ENCODE measurements at places on chromosomes 2 and 18. TPM values are rescaled to one million over a fixed set of nuclear protein-coding genes. Genes with fewer than 3 reads are reported as not detected.
A peak's percentile ranks its signal among the peaks of the same experiment; 100 is the strongest.

- peak overlapping the region; percentile 98 for H3K27ac ChIP-seq
- H3K4me1 ChIP-seq = peaks cover 62% of the 10 kb centered on the region
- H3K4me3 ChIP-seq = peak overlapping the region; percentile 61
- no peak for DNase-seq
- H3K27me3 ChIP-seq = no peaks in the 10 kb centered on the region
These were observed 76.8 kb downstream of the SH3BP4 start for GRCh38 chr2:235028646-235029045.

- no peak overlapping the region for H3K27ac ChIP-seq
- H3K27me3 ChIP-seq = peaks cover 15% of the 10 kb centered on the region
- no peaks in the 10 kb centered on the region for H3K36me3 ChIP-seq
- no peak overlapping the region for H3K4me3 ChIP-seq
- no peak for DNase-seq
- no peaks in the 10 kb centered on the region for H3K4me1 ChIP-seq
These were observed 254.2 kb downstream of the EN1 start for GRCh38 chr2:118593257-118593656.

Gene MYOM1
- 1.3 TPM for total RNA-seq

Gene CPLX4
- not detected for total RNA-seq

GRCh38 chr18:10685484-10685883, 159.7 kb downstream of the NAPG start:
- H3K36me3 ChIP-seq = no peaks in the 10 kb centered on the region
- H3K27me3 ChIP-seq = peaks cover 83% of the 10 kb centered on the region
- no peak overlapping the region for H3K4me3 ChIP-seq
- DNase-seq = no peak

Gene SPATA3
- not detected for total RNA-seq

DNA sequence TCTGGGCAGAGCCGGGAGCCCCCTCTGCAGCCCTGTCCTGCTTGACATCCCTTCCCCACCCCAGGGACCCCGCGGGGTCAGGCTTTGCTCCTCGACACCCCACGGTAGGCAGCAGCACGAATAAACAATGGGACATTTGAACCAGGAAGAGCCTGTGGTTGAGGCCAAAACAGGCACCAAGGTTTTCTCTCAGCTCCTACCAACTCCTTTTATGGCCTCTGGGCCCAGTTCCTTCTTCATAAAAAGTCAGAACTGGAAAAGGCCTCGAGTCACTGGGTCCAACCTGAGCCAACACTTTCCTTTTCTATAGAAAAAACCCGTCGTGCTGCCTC, 20.6 kb downstream of the TEX44 start:
- peaks cover 54% of the 10 kb centered on the region for H3K4me1 ChIP-seq
- no peaks in the 10 kb centered on the region for H3K36me3 ChIP-seq
- DNase-seq = peak; percentile 50

GRCh38 chr2:206435742-206436141, 7.6 kb upstream of the ADAM23 start:
- H3K4me1 ChIP-seq = no peaks in the 10 kb centered on the region
- H3K36me3 ChIP-seq = no peaks in the 10 kb centered on the region
- no peak for DNase-seq

Gene RESP18
- not detected for total RNA-seq

GRCh38 chr2:159177957-159178356, 108.5 kb downstream of the WDSUB1 start:
- 0 out of 2 replicates have a peak, but pooled peaks cover 4% of the 10 kb centered on the region for H3K36me3 ChIP-seq
- H3K4me1 ChIP-seq = no peaks in the 10 kb centered on the region
- no peaks in the 10 kb centered on the region for H3K27me3 ChIP-seq
- DNase-seq = no peak

- peak overlapping the region; percentile 19 for H3K4me3 ChIP-seq
- no peaks in the 10 kb centered on the region for H3K27me3 ChIP-seq
- DNase-seq = peak; percentile 81
These were observed 118.0 kb downstream of the PLB1 start for GRCh38 chr2:28613633-28614501.

Gene AQP12B
- not detected for total RNA-seq

- no peaks in the 10 kb centered on the region for H3K27me3 ChIP-seq
- H3K4me3 ChIP-seq = no peak overlapping the region
- peak overlapping the region; percentile 95 for H3K27ac ChIP-seq
- DNase-seq = no peak
- H3K36me3 ChIP-seq = no peaks in the 10 kb centered on the region
These were observed 147.9 kb downstream of the GREB1L start for GRCh38 chr18:21389903-21390302.

GRCh38 chr2:145592361-145592760, 1072.4 kb upstream of the ZEB2 start:
- no peak overlapping the region for H3K27ac ChIP-seq
- H3K4me3 ChIP-seq = no peak overlapping the region
- peaks cover 17% of the 10 kb centered on the region for H3K4me1 ChIP-seq
- no peaks in the 10 kb centered on the region for H3K27me3 ChIP-seq
- DNase-seq = no peak
- no peaks in the 10 kb centered on the region for H3K36me3 ChIP-seq

Gene NGEF
- 52.2 TPM for total RNA-seq

- DNase-seq = peak; percentile 98
- no peaks in the 10 kb centered on the region for H3K27me3 ChIP-seq
- no peaks in the 10 kb centered on the region for H3K36me3 ChIP-seq
These were observed 209.9 kb downstream of the TFCP2L1 start for GRCh38 chr2:121075006-121075551.

GRCh38 chr2:47401789-47402554, 984 bp upstream of the MSH2 start:
- peak overlapping the region; percentile 61 for H3K4me3 ChIP-seq
- peaks cover 4% of the 10 kb centered on the region for H3K36me3 ChIP-seq
- no peaks in the 10 kb centered on the region for H3K27me3 ChIP-seq
- peaks cover 20% of the 10 kb centered on the region for H3K4me1 ChIP-seq
- H3K27ac ChIP-seq = peak overlapping the region; percentile 34
- DNase-seq = no peak

DNA sequence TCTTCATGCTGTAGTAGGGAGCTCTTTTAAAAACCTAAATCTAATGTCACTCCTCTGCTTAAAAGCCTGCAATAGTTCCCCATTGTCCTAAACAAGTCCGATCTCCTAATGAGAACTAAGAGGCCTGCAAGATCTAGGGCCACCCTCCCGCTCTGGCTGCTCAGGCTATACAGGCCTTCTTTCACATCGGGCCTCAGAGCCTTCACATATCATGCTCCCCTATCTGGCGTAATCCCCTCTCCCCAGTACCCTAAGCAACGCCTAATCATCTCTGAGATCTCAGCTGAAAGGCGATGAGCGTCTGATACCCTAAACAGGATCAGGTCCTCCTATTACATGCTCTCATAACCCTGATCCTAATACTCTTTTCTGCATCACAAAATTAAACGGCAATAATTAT, 1.9 kb downstream of the MAP4K3 start:
- no peak for DNase-seq
- no peaks in the 10 kb centered on the region for H3K27me3 ChIP-seq

DNA sequence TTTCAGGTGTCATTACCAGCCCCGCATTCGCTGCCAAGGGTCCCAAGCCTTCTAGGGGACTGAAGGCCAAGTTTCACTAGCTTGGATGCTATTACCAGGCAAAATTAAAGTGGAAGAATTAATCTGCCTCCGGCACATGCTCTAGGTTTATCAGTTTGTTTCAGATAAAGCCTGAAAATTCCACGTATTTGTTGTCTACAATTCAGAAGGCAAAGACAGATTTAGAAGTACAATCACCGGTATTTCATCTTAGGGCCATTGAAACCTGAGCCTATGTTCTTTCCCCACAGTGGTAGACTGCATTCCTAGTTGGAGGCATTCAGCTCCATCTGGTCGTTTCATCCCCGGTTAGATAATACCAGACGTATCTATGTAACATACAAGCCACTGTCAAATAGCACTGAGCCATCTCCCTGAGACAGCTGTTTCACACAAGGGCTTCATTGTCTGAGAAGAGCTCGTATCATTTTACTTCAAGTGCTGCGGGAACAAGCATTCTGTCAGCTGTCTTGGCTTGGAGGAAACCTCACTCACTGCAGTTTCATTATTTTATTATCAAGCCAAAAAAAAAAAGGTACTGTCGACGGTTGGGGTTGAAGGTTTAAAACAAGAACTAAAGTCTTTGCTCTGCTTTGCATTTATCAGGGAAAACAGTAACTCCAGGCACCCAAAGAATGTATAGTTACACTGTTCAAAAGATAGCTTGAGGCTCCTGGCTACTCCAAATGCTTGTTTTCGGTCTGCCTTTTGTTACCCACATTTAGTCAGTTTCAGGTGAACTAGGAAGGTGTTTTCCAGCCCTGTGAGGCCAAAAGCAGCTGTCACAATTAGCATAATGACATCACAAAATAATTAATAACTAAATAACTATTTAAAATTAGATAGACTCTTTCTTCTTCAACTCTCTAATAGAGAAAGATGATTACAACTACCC, 76.7 kb downstream of the TGIF1 start:
- H3K36me3 ChIP-seq = no peaks in the 10 kb centered on the region
- H3K4me3 ChIP-seq = no peak overlapping the region
- H3K4me1 ChIP-seq = no peaks in the 10 kb centered on the region

GRCh38 chr2:207792244-207792785, 22.6 kb upstream of the FZD5 start:
- H3K27me3 ChIP-seq = no peaks in the 10 kb centered on the region
- H3K27ac ChIP-seq = peak overlapping the region; percentile 69
- no peak overlapping the region for H3K4me3 ChIP-seq
- H3K4me1 ChIP-seq = peaks cover 20% of the 10 kb centered on the region
- no peaks in the 10 kb centered on the region for H3K36me3 ChIP-seq

DNA sequence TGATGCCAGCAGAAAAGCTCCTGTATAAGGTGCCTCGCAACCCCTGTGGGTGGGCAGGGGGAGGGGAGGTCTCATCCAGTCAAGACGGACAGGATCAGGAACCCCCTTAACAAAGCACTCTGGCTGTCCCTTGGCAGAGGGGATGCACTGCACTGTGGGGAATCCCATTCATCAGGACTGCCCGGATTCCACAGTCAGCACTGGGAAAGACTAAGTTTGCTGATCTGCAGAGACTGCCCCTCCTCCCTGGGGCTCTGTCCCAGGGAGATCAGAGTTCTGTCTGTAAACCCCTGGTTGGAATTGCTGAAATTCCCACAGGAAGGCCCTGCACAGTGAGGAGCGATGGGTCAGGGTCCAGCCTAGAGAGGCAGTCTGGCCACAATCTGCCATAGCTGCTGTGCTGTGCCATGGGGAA, 149.5 kb upstream of the RBBP8 start:
- no peaks in the 10 kb centered on the region for H3K27me3 ChIP-seq
- H3K36me3 ChIP-seq = no peaks in the 10 kb centered on the region
- DNase-seq = no peak
- no peak overlapping the region for H3K27ac ChIP-seq
- no peaks in the 10 kb centered on the region for H3K4me1 ChIP-seq

GRCh38 chr18:26327062-26327461, 100.8 kb downstream of the TAF4B start:
- H3K4me3 ChIP-seq = no peak overlapping the region
- DNase-seq = no peak
- H3K27ac ChIP-seq = peak overlapping the region; percentile 59

Gene MATN3
- total RNA-seq = 1.9 TPM

GRCh38 chr2:18413676-18414396, 146.6 kb downstream of the RDH14 start:
- DNase-seq = peak; percentile 58
- H3K27ac ChIP-seq = peak overlapping the region; percentile 30

Gene IL18R1
- 3.4 TPM for total RNA-seq

GRCh38 chr2:60481257-60481656, 72.2 kb downstream of the BCL11A start:
- no peaks in the 10 kb centered on the region for H3K36me3 ChIP-seq
- no peak overlapping the region for H3K4me3 ChIP-seq
- DNase-seq = no peak
- H3K27ac ChIP-seq = no peak overlapping the region

DNA sequence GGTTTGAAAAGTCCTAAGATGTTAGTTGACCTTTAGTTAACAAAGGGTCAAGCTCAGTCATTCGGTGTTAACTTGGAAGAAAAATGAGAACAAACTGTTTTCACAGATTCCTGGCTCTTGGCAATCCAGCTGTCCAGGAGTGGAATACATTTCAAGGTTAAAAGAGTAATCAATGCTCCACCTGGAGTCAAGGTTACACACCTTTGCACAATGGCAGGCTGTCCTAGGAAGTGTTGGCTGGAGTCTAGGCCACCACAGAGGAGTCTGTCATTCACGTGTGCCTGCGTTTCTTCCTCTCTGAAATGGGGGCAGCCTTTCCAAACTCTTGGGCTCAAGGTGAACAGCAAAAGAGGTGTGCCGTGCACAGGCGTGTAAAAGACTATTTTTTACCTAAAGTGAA, 6.3 kb upstream of the ID2 start:
- DNase-seq = no peak
- no peaks in the 10 kb centered on the region for H3K4me1 ChIP-seq
- peaks cover 76% of the 10 kb centered on the region for H3K27me3 ChIP-seq
- no peaks in the 10 kb centered on the region for H3K36me3 ChIP-seq
- no peak overlapping the region for H3K27ac ChIP-seq

Gene TSGA10
- total RNA-seq = 13.5 TPM

GRCh38 chr2:237092920-237093781, 7.5 kb downstream of the COPS8 start:
- H3K4me3 ChIP-seq = no peak overlapping the region
- peaks cover 57% of the 10 kb centered on the region for H3K36me3 ChIP-seq
- H3K27ac ChIP-seq = no peak overlapping the region

DNA sequence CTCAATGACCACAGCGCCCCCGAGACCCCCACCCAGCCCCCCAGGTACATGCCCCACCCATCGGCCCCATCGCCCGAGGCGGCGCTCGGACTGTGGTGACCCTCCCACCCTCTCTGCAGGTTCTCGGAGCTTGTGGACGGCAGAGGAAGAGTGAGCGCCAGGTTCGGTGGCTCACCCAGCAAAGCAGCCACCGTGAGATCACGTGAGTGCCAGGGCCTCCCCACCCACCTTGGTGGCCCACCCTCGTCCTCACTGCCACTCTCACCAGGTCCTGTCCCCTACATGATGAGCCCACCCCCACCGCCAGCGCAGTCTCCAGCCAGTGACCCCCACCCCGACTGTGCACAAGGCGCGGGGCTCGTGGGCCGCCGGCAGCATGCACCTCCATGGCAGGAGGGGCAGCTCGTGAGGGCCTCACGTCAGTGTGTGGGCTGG, 30.4 kb downstream of the MTERF4 start:
- no peaks in the 10 kb centered on the region for H3K36me3 ChIP-seq
- H3K27me3 ChIP-seq = peaks cover 56% of the 10 kb centered on the region
- H3K27ac ChIP-seq = no peak overlapping the region
- H3K4me1 ChIP-seq = no peaks in the 10 kb centered on the region
- no peak for DNase-seq
- no peak overlapping the region for H3K4me3 ChIP-seq

GRCh38 chr2:168573128-168573903, 117.2 kb downstream of the CERS6 start:
- H3K4me3 ChIP-seq = no peak overlapping the region
- H3K4me1 ChIP-seq = peaks cover 11% of the 10 kb centered on the region
- no peak for DNase-seq
- no peaks in the 10 kb centered on the region for H3K27me3 ChIP-seq
- no peaks in the 10 kb centered on the region for H3K36me3 ChIP-seq

GRCh38 chr2:224869601-224870233, 153.6 kb upstream of the CCDC195 start:
- DNase-seq = no peak
- H3K4me1 ChIP-seq = no peaks in the 10 kb centered on the region
- H3K27me3 ChIP-seq = no peaks in the 10 kb centered on the region
- H3K36me3 ChIP-seq = no peaks in the 10 kb centered on the region
- H3K27ac ChIP-seq = no peak overlapping the region
- H3K4me3 ChIP-seq = no peak overlapping the region

GRCh38 chr2:163649080-163649479, 86.7 kb downstream of the FIGN start:
- H3K4me3 ChIP-seq = no peak overlapping the region
- H3K27me3 ChIP-seq = no peaks in the 10 kb centered on the region
- no peak for DNase-seq
- H3K4me1 ChIP-seq = no peaks in the 10 kb centered on the region
- no peak overlapping the region for H3K27ac ChIP-seq

- H3K4me3 ChIP-seq = no peak overlapping the region
- no peaks in the 10 kb centered on the region for H3K27me3 ChIP-seq
These were observed 23.2 kb downstream of the LAMA3 start for GRCh38 chr18:23712445-23712844.

Gene OTOS
- not detected for total RNA-seq

Gene C1QL2
- total RNA-seq = not detected

Gene LYG2
- total RNA-seq = not detected
